ENCODE measurements at places on chromosomes 5 and 9.

GRCh38 chr9:3873818-3874217, 348.0 kb upstream of the RFX3 start:
- peak; percentile 15 for DNase-seq

- DNase-seq = no peak
These were observed 56.7 kb upstream of the ACTBL2 start for GRCh38 chr5:57539281-57539701.

DNA sequence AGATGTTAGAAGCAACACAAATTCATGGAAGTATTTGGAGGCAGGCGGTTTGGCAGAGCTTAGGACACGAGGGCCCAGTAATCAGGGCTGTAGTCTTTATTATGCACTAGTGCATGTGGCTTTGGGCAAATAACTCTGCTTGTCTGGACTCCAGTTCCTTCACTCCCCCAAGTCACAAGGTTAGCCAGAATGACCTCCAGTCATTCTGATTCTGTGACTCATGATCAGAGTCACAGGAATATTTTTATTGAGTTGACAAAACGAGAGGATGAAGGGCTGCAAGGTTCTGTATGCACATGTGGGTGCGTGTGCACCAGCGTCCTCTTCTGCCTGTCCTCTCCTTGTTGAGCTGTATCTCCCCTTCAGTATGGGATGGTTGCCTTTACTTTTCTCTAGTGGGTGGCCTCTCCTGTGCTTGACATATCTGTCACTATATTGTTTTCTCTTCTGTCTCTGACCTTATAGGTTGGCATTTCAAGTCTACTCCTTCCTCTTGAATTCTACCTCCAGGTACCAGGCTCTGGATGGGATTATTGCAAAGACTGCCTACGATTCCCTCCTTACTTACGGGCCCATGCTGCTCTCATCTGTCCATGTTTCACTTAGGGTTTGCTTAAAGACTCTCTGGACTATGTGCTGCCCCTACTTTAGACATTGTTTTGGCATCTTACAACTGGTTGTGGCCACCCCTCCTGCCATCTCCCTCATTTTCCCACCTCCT, 94.6 kb downstream of the KDM4C start:
- DNase-seq = no peak

DNA sequence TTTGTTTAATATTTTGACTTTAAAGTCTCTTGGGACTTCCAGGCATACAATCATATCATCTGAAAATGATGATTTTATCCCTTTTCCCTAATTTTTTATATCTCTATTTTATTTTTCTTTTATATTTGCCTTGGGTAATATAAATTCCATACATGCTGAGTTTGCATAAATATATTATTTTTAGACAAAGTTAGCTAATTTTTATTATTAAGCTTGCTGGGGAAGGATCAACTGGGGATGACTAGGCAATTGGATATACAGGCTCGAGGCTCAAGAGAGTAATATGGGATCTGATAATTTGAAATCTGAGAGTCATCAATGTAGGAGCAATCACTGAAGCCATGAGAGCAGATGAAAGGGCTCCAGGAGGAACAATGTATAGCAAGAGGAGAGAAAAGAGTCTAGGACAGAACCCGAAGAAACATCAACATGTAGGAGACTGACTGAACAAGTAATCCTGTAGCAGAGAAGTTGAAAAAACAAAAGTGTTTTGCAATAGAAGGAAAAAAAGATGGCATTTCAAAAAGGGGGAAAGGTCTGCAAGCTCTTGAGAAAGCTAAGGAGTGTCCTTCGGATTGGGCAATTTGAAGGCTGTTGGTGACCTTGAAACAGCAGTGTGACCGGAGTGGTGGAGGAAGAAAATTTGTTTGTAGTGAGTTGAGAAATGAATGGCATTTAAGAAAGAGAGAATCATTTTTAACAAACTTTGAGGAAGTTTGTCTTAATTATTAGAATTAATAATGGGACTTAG, 17.0 kb upstream of the RHOBTB3 start:
- DNase-seq = no peak

GRCh38 chr5:149671544-149671943, 58.6 kb upstream of the PPARGC1B start:
- no peak for DNase-seq
